ENCODE measurements at places on chromosomes 2 and 18.
A peak's percentile ranks its signal among the peaks of the same experiment; 100 is the strongest.

DNA sequence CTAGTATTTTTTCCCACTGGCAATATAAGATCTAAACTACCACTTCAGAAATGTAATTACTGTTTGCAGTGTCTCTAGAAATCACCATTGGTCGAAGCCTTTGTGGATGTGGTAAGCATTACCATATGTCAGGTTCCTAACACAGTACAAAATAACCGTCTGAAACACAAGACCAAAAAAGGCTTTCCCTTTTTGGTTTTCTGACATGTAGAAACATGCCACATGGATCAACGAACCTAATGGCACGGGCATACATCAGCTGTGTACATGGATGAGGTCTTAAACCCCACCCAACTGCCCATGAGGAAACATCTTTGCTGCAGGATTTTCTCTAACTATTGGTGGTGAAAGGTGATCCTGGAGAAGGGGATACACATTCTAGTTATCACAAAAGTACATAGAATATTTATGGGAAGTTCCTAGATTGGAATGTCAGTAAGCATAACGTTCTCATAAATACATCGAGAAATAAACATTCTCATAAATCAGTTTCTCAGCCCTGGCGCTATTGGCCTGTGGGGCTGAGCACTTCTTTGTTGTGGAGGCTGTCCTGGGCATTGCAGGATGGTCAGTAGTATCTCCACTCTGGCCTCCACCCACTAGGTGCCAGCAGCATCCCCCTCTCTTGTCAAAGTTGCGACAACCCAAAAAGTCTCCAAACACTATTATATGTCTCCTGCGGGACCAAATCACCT is 9.0 kb downstream of the VIT start:
- no peak for DNase-seq

- no peak for DNase-seq
Measured at GRCh38 chr18:80197528-80197927, 49.8 kb downstream of the PARD6G start.

DNA sequence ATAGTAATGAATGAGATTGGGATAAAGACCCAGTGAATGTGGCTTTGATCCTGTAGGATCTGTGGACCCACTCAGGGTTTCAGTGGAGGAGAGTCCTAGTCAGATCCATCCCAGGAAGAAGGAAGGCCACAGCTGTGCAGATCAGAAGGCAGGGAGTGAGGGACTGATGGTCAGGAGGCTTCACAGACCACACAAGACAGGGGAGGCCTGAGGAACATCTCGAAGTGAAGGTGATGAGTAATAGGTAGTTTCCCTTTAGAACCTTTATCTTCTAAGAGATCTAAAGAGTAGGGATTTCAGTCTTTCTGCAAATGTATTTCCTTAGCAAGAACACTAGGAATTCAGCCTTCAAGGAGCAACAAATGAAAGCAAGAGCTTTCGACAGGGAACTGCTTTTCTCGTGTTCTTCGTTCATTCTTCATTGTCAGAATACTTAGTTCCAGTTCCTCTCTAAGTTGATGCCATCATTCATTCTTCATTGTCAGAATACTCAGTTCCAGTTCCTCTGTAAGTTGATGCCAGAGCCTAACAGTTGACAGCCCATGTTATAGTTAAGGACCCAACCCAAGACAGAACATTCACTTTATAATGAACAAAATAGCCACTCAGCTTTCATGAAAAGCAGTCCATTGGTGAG is 150.2 kb upstream of the EPAS1 start:
- no peak for DNase-seq

GRCh38 chr18:62345909-62346308 is 20.8 kb downstream of the TNFRSF11A start:
- no peak for DNase-seq

DNA sequence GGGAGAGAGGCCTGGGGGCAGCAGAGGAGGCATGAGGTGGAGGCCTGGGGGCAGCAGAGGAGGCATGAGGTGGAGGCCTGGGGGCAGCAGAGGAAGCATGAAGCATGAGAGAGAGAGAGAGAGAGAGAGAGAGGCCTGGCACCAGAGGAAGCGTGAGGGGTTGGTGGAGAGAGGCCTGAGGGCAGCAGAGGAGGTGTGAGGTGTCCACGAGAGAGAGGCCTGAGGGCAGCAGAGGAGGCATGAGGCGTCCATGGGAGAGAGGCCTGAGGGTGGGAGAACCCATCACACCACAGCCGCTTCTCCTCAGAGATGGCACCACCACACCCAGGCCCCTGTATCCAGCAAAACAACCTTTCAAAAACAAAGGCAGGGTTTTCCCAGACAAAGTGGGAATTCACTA is 55.7 kb upstream of the KCNG2 start:
- DNase-seq: no peak

DNA sequence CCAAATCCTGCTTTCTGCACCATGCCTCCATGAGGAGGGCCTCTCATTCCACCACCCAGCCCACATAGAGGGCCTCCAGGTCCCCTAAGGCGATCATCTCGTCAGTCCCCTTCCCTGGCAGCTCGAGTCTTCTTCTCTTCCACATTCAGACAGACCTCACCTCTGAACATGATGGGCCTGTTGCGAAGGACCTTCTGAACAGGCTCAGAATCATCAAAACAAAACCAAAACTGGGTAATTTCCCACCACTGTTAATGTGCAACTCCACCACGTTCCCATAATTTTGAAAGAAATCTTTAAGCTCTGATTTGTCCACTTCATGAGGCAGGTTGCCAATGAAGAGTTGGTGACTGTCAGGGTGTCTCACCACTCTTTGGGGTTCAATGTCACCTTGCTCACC is 20.4 kb downstream of the ZRANB3 start:
- no peak for DNase-seq

DNA sequence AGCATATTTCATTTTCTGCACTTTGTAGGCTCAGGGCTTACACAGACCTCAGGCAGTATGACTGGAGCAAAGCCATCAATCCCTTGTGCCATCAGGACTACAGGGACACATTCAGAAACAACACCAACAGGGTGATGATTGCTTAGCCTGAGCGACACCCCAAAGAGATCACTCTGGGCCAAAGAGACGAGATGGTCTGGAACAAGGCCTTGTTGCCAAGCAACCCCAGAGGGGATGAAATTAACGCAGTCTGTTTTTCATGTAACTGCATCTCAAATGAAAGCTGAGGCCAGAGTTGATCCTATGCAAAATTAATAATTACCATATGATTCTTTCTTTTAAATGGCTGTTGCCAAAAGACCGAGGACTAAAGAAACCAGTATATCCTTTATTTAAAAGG is 20.2 kb upstream of the B3GNT2 start:
- no peak for DNase-seq

DNA sequence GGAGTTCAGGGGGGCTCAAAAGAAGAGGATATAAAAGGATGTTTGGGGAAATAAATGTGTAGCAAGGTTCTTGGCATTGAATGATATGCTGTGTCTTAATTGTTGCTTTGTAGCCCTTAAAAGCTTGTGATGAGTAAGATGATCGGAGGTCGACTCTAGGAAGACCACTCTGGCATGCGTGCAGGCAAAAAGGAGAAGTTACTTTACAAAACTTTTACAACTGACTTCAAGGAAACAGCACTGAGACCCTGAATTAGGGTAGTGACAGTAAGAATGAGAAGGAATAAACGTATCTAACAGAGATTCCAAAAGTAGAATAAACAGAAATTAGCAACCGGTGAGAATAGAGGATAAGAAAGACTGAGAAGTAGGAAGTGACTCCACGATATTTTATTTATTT is 228.7 kb upstream of the TANK start:
- no peak for DNase-seq

DNA sequence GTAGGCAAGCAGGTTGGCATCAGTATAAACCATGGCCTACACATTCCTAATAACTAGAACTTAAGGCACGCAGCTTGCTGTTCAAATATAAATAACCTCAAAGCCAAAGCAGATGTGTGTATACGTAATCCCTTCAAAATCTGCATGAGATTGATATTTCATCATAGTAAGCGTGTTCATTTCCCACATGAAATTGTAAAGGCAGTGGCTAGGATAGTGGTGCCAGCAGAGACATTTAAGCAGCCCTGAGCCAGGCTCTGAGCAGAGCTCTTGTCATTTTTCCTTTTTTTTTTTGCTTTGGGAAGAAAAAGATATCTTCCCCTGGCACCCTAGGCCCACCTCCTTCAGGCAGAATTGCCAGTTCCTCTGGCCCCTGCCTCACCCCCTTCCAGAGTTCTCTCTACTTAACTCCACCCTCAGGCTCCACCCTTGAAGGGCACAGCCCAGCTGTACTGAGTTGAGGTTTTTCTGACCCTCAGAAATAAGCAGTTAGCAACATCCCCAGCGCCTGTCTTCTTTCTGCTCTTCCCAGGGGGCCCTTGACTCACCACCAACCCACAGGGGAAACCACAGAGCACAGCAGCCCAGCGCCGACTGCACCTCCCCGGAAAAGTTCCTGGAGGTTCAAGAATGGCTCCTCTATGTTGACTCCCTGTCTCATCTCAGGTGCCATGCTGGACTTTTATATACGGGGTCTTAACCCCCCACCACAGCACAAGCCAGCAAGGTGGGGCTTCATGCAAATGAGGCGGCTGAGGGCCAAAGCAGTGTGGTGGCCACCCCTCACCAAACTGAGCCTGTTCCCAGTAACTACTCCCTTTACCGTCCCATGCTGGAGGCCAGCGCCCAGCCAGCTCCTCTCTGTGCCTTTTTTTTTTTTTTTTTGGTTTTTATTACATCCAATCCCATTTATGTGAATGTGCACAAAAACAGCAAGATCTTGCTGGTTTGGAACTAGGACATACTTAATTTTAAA is 84.7 kb downstream of the EHD3 start:
- peak; percentile 8 for DNase-seq

GRCh38 chr2:215607766-215608165 is 171.9 kb upstream of the FN1 start:
- no peak for DNase-seq

DNA sequence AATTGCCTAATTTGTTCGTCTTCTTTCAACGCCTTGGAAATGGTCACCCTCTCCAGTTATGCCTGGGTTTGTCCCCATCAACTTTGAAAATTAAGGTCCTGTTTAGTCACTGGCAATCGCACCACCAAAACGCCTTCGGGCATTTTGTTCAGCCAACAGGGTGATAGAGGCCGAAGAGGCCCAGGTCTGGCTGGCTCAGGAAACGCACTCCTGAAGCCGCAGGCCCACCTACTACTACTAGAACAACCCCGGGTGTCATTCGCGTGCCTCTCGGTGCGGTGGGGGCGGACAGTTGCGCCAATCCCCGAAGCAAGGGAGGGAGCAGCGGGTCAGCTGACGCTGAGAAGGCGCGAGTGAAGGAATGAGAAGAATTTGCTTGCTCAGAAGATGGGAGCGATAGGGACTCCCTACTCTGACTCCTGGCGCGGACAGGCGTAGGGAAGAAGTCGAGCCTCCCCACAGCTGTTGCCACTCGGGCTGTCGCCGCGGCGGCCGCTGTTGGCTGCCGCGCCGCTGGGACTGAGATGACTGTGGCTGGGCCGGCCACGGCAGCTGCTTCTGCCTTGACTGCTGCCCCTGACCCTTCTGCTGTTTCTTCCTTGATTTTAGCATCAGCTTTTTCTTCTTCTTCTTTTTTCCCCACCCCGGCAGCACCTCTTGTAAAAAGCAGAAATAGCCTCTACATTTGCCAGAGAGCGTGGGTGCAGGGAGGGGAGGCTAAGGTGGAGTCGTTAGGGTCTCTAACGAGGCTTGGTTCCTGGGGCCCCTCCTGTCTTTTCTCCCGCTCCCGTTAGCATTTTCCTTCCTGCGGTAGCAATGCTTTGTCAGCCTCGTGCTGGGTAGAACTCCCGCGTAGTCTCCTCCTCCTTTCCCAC is 387.6 kb downstream of the FIGN start:
- DNase-seq: no peak

DNA sequence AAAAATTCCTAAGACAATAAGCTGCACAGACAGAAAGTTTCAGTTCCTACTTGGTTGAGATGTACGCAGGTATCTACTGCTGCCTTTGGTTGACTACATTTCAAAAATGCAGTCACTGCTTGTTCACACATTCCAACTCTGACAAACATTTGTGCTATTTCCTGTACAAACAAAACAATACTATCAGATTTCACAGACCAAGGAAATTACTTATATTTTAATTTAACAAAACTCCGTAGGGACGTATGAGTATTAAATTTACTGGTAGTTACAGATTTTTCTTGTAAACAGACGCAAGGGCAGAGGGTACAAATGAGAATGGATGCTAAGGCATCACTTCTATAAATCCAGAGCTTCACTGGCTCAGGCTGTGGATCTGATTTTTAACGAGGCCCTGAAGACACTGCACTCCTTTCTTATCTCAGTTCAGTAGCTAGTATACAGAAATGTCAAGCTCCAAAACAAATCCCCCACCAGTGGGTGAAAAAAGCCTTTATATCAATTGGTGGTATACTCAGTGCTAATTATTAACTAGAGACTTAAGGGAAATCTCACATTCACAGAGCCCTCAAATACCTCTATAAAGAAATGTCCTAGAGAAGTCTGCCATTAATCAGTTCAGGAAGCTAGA is 31.7 kb upstream of the TTC32 start:
- no peak for DNase-seq

DNA sequence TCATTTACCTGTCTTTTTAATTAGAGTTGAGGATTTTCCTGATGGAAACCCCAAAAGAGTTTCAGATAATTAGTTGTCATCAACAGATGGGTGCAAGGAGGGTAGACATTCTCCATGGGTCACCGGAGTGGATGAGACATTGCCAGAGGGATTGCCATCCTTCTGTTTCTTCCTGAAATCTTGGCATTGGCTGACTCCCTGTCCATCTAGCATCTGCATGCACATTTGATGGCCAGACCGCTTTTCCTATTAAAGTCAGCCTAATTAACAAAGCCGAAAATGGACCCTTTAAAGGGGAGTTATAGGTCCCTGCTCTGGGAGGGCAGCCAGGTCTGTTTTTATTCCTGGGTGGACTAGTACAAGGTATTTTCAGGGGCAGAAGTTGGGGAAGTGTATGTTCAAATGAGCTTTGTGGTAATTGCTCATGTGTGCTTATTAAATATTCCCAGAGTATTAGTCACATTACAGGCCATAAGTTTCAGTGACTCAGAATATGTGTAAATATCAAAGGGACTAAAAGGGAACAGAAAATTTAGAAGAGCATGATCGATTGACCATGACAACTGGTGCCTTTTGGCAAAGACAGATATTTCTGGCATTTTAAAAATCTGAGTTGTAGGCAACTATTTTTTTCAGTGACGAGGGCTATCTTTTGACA is 209.8 kb downstream of the PHLPP1 start:
- DNase-seq: no peak

- no peak for DNase-seq
Measured at GRCh38 chr18:58580078-58580477, 48.8 kb downstream of the ALPK2 start.

Measured in stimulated activated CD4-positive, alpha-beta T cell treated with anti-CD3 and anti-CD28 coated beads, Interleukin-15, amount 100 ng/mL, for 1 hour (primary cell).